T-helper 9 cell (primary cell): ENCODE measurements at places on chromosomes 5 and 9.

DNA sequence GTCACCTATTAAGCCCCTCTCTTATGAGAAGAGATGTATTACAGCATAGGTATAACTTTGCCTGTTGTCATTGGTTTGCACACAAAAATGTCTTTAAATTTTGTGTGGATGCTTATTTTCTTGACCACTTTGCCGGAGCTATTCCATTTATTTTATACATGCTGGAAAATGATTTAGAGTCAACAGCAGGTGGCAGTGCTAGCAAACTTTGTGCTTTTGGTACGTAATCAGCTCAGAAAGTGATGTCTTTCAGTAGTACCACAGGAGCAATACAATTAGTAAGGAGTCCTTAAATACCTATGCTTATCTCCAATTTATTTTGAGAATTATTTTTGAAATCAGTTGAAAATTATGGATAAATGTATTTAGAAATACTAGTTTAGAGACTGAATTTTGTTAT is 19.8 kb upstream of the NUDT12 start:
- no peak for DNase-seq

- DNase-seq, result no peak
Observed at GRCh38 chr9:7560669-7561305, 238.8 kb downstream of the DMAC1 start.

GRCh38 chr5:171031977-171032376 is 170.2 kb downstream of the RANBP17 start:
- DNase-seq, result no peak

- no peak for DNase-seq
Observed at GRCh38 chr9:133375116-133375723, 640 bp downstream of the SURF4 start.

- no peak for DNase-seq
Observed at GRCh38 chr9:19424176-19424779, 15.5 kb downstream of the ACER2 start.

DNA sequence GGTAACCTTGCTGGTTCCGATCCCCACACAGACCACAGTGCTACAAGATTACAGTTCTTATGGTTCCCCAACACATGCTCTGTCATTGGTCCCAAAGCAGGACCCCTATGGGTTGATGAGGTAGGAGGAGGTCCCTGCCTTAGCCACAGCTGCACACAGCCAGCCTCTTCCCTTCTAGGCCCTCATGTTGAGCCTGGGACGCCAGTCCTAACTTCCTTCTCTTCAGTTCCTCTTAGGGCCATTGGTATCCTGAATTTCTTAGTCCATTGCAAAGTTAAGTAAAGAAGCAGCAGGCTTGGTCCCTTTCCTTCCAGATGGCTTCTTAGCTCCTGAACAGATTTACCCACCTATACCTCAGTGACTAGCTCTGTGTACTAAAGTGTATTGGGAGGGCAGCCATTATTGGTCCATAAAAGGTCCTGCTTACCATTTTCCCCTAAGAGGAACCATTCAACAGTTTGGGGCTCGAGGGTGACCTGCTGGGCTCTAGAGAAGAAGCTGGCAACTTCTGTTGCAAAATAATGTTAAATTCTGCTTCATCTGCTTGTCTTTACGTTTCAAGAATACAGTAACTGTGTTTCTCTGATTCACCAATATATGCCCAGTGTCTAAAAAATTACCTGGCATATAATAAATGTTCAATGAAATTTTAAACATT is 50.2 kb downstream of the PDCD1LG2 start:
- no peak for DNase-seq

GRCh38 chr9:135910216-135910615 is 2.9 kb upstream of the CAMSAP1 start:
- no peak for DNase-seq

DNA sequence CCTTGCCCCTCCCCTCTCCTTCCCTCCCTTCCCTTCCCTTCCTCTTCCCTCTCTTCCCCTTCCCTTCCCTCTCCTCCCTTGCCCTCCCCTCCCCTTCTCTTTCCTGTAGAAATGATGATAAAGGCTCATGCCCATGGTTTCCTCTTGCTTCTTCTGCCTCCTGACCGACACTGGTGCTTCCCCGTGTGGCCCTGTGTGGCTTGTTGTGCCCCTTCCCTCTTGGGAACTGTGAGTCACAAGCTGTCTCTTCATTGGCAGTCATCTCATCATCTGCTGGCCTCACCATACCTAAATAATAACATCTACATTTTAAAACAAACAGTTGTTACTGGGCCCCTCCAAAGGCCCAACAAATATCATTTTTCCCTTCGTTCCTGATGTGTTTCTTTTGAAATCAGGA is 11.7 kb upstream of the CARNMT1 start:
- no peak for DNase-seq
